ENCODE measurements at places on chromosomes 11 and 22.

- DNase-seq: no peak
These were observed 52.0 kb downstream of the CADM1 start for GRCh38 chr11:115452241-115452640.

- DNase-seq: peak; percentile 77
These were observed 6.7 kb upstream of the MCAM start for GRCh38 chr11:119323532-119324033.

- DNase-seq: peak; percentile 43
These were observed 787 bp downstream of the SMDT1 start for GRCh38 chr22:42080287-42080686.

DNA sequence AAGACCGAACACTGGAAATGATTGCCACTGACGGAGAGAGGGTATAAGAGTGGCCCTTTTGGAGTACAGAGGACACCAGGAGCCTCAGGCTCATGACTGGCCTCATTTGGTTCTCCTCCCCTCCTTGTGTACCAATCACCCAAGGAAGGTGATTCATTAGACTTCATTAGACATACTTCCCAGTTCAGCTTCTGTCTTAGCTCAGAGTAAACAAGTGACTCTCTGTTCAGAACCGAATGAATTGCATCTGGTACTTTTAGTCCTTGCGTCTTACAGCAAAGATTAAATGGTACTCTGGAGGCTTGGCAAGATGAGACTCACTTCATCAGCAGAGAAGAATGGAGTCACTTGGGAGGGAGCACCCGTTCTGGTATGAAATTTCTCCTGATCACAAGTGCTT, 75.2 kb downstream of the ZNRF3 start:
- DNase-seq: no peak
